ENCODE measurements at places on chromosomes 7 and 10. TPM values are rescaled to one million over a fixed set of nuclear protein-coding genes. Genes with fewer than 3 reads are reported as not detected.

GRCh38 chr10:79223091-79224048 is 123.9 kb upstream of the PPIF start:
- DNase-seq: peak; percentile 80

- DNase-seq: no peak
Observed at GRCh38 chr10:131177431-131178327, 133.8 kb downstream of the TCERG1L start.

DNA sequence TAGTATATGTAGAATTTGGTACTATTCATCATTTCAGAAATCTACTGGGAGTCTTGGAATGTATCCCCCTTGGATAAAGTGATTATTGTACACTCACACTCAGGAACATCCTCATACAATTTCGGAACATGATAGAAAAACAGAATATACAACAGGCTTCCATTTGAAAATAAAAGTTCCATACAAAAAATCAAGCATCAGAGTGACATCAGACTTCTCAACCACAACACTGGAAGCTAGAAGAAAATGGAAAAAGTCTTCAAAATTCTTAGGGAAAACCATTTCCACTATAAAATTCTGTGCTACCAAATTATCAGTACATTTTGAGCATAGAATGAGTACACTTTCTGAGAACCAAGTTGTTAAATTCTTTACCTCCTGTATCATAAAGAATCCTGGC is 8.8 kb downstream of the LYZL1 start:
- peak; percentile 27 for DNase-seq

SSC4D gene
- total RNA-seq: 6.0 TPM

SLC16A12 gene
- total RNA-seq: 0.31 TPM

DNA sequence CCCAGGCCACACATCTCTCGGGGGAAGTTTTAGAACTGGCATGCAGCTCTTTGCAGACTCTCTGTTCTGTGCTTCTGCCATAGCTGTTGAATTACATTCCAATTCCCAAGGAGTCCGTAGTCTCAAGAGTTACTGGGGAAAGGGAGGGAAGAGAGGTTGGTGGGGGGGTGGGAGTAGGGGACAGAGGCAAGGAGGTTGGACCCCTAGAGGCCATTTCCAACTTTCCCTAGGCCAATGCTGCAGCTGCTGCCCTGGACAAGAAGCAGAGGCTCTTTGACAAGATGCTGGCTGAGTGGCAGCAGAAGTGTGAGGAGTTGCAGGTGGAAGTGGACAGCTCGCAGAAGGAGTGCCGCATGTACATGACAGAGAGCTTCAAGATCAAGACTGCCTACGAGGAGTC is 23.8 kb downstream of the MYH16 start:
- DNase-seq: no peak

GRCh38 chr7:158520825-158521224 is 66.8 kb downstream of the PTPRN2 start:
- DNase-seq: no peak

DNA sequence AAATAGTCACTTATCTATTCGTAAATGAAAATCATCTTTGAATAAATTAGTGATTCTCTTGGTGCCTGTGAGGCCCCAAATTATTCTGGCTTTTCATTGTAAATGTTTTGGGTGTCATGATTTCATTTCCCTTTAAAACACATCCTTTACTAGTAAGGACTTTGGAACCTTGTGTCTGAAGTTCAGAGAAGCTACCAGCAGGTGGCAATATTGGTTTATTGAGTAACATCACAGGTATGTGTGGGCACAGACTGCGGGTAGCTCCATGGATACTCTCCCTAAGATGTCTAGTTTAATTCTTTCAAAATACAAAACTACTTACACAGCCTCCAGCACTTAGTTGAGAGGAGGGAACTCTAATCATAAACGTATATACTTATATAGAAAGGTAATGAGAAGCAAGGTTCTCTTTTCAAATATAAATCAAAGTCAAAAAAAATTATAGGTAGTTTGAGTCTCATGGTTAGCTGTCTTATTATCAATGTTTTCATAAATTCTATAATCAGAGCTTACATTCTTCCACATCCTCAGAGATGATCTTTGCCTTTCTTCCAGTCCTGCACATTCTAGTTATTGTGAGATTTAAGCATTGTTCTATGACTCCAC is 449.6 kb downstream of the GRM8 start:
- peak; percentile 52 for DNase-seq

GNGT1 gene
- total RNA-seq: not detected

Data from astrocyte (in vitro differentiated cells and primary cell).